Posterior vena cava (tissue), 2 donors: ENCODE measurements at places on chromosomes 6 and 20. TPM values are rescaled to one million over a fixed set of nuclear protein-coding genes. Genes with fewer than 3 reads are reported as not detected.

DNA sequence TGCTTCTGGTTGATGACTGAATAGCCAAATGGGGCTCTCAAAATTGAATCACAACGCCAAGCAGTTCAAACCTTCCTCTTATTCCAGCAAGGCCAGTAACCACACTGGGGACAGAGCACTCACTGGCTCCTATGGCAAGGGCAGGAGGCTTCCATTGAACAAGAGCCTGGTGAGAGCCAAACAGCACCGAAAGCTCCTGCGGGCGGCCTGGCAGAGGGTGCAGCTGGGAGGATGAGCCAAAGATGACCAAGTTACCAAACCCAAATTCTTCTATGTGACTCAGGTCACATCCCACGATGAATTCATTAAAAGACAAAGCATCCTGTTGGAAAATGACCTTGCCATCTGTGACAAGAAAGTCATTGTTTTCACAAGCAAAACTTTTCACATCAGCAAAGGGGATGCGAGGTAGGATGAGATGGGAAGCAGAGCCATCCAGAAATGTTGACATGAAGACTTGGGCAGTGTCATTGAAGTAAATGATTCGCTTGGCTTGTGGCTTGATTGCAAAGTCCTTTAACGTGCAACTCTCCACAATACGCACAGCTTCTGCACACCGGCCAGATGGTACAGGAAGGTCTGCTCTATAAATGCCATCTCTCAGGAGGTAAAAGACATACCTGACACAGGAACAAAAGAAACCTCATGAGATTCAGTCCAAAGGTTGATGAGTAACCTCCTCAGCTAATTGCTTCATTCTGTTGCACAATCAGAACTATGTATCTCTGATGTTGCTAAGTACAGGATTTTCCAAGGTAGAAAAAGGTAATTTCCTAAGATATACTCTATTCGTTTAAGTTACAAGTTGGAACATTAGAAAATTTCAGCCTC is 36.3 kb downstream of the ROS1 start:
- no peak for DNase-seq

DNA sequence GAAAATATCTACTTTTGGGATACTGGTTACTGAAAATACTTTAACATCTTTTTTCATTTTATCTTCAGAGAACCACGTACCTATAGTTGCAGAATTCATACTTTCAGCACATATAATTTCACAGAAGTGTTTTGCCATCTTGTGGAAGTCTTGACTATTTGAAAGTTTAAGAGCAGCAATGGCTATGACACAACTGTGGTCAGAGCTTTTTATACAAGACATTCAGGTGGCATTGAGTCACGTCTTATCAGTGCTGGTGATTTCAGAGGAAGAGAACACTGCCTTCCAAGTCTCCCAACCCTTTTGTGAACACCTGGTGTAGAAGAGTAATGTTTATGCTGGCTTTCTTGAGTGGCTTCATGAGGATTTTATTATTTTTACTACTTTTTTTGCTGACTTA is 171.6 kb downstream of the ARID1B start:
- no peak for DNase-seq

DNA sequence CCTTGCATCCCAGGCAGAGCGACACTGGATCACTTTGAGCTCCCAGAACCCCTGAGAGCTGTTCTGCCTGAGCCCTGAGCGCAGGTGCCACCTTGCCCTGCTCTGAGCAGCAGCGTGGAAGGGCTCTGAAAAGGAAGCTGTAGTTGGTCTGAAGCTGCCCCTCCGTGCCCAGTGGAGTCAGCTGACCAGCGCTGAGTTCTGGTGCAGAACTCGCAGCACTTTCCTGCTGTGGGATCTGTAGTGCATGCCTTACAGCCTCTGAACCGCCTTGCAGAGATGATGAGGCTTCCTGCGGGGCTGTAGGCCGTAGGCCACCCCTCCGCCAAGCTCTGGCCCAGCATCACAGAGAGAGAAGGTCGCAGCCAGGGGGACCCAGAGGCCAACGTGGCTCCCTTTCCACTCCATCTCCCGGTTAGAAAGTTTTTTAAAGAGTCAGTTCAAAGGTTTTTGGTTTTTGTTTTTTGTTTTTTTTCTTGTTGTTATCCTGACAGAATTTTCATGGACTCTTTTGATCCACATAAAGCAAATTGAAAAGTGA is 158.3 kb upstream of the CST7 start:
- DNase-seq = no peak

- no peak for DNase-seq
Observed at GRCh38 chr6:96391776-96392360, 129.7 kb upstream of the UFL1 start.

GRCh38 chr6:34114695-34115402 is 31.0 kb downstream of the GRM4 start:
- DNase-seq = no peak

DNA sequence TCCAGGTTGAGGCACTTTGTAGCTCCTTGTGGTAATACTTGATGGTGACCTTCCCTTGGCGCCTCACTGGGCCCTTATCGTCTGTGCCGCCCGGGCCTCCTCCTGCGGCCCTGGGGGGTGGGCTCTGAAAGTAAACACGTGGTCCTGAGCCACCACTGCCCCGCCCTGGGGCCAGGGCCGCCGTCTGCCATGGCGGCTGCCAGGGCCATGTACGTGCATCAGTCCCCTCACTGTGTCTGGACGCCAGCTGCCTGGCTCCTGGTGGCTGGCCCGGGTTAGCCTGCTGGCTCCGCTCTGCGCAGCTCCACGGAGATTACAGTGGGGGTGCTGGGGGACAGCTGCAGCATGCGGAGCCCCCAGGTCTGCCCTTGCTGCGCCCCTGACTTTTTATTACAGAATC is 81.8 kb upstream of the CENPW start:
- no peak for DNase-seq

DNA sequence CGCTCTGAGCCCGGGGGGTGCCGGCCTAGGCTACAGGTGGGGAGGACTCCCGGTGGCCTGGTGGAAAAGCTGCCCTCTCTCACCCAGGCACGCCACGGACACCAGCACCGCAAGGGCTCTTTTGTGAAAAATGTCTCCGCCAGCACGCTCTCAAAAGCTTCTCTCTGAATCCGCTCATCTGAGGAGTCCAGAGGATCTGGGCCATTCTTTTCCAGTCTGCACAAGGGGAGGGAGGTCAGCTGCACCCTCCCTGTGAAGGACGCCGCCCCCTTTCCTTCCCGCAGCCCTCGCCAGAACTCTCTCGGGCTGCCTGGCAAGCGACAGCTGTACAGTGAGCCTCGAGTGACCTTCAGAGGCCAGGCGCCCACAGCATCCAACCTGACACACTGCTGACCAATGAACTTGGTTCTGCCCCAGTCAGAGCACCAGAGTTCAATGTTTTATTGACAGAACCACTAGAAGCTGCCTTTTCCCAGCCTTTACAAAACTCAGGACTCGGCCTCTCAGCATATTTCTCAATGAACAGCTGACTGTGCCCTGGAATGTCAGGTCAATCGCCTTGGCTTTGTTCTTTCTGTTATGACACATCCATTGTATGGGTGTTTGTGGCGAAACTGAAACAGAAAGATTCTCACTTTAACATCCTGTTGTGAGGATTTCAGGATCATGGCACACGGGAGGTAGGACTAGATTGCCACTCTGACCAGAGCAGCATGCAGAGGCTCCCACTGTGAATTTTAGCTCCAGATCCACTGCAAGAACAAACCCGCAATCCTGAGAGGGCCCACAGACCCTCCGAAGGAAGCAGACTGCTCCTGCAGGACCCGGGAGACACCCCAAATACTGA is 26.7 kb downstream of the SERPINB9 start:
- peak; percentile 90 for DNase-seq

- DNase-seq = no peak
Observed at GRCh38 chr6:49151461-49151860, 311.6 kb downstream of the MMUT start.

GRCh38 chr6:72784581-72784980 is 162.7 kb downstream of the KCNQ5 start:
- DNase-seq = no peak

DNA sequence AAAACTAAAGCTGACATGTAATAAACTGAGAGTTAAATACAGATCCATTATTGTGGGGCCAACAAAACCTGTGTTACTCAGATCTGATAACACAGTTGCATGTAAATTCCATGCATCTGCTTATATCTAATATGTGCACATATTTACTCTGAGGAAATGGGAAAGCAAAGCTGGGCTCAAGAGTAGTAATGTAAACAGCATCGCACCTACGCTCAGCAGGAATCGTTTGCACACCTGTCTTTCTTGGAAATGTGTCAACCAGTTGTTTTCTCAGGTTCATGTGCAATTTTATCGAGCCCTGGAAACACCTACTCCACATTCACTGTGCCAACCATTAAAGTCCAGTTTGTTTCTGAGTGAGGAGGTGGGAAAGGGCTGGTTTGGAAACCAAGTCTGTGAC is 80.3 kb upstream of the CNKSR3 start:
- DNase-seq = no peak

- DNase-seq = no peak
Observed at GRCh38 chr6:43229803-43230620, 731 bp upstream of the DNPH1 start.

GRCh38 chr6:22071270-22072041 is 225.4 kb downstream of the PRL start:
- DNase-seq = no peak

- DNase-seq = no peak
Observed at GRCh38 chr6:31676322-31676903, 4.5 kb downstream of the LY6G5C start.

DNA sequence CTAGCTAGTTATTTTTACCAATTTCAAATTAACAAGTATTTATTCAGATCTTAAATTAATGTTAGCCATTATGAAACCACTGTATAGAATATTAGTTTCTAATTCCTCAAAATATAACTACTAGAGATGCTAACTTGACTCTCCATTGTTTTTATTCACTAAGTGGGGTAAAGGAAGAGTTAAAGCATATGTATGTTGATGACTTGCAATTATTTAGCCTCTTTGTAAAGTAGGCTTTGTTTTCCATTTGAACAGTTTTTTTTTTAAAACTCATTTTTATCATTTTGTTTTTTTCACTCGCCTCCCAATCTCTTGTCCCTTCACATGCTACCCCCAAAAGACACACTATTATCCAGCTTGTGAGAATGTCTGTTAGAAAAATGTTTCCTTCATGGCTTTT is 3.3 kb downstream of the FAM162B start:
- no peak for DNase-seq

MRPL14 gene
- 33.5 TPM for total RNA-seq

PKIB gene
- 1.8 TPM for total RNA-seq

BMP2 gene
- total RNA-seq = 5.3 TPM

BPIFB3 gene
- not detected for total RNA-seq

SGK2 gene
- 1.3 TPM for total RNA-seq

AKAP12 gene
- 140 TPM for total RNA-seq

NRN1 gene
- total RNA-seq = 15.9 TPM

PCSK2 gene
- total RNA-seq = 0.24 TPM

C6orf15 gene
- total RNA-seq = not detected

PPP1R14C gene
- total RNA-seq = not detected

DDO gene
- 1.9 TPM for total RNA-seq

MACROD2 gene
- 15.5 TPM for total RNA-seq

ERVFRD-1 gene
- 0.14 TPM for total RNA-seq

TRDN gene
- 5.4 TPM for total RNA-seq

ISM1 gene
- total RNA-seq = 25.8 TPM
